SK-N-SH treated with all-trans-retinoic acid at 6 μM for 48 hours (cell line): ENCODE measurements at places on chromosomes 4 and X.

GRCh38 chr4:163866728-163867315 is 372.3 kb downstream of the TMA16 start:
- ATAC-seq: no peak

GRCh38 chrX:135006187-135006586 is 15.4 kb downstream of the SMIM10 start:
- no peak for ATAC-seq

DNA sequence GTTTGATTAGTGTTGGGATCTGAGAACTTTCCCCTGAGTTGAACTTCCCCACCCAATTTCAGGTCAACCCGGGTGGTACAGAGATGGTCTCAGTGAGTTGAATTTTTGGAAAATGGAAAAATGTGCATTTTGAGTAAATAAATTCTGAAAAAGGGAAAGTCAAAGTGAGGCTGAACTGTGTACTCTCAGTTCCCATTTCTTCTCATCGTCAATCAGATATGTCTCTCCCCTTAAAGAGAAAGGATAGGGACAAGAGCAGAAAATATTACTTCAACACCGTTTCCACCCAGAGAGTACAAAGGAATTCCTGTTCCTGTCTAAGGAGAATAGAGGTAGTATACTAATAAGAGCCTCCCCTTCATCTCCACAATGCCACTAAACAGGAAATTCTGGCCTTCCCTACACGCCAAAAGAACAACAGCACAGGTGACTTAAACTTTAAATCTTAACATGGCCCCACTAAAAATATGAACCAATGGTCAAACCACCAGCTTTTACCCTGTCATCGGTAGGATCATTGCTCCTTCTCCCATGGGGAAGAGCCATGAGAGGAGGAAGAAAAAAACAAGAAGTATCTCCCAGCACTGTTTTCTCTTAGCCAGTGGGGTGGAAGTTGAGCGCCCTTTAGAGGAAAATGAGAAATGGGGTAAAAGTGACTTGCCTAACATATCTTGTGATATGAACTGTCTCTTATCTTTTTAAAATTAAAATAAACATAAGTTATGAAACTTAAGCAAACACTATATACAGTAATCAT is 30.3 kb downstream of the BMP3 start:
- no peak for ATAC-seq

- no peak for ATAC-seq
Measured at GRCh38 chr4:74057588-74057987, 19.1 kb upstream of the CXCL3 start.

GRCh38 chr4:106316773-106317409 is 541 bp downstream of the AIMP1 start:
- no peak; the same call in 2 of the 3 replicates for ATAC-seq

- ATAC-seq: no peak
Measured at GRCh38 chr4:81845761-81846160, 374.1 kb upstream of the RASGEF1B start.

- ATAC-seq: no peak
Measured at GRCh38 chr4:168854350-168854921, 155.6 kb downstream of the CBR4 start.

DNA sequence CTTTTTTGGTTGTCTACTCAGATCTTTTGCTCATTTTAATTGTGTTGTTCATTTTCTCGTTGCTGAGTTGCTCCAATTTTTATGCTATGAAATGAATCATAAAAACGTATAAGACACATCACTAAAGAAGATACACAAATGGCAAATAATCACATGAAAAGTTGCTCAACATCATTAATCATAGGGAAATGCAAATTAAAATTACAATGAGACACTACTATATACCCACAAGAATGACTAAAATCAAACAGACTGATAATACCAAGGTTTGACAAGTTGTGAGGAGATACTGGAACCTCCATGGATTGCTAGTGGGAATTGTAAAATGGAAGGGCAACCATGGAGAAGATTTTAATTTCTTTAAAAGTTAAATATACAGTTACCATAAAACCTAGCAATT is 17.0 kb downstream of the GSTCD start:
- no peak for ATAC-seq

DNA sequence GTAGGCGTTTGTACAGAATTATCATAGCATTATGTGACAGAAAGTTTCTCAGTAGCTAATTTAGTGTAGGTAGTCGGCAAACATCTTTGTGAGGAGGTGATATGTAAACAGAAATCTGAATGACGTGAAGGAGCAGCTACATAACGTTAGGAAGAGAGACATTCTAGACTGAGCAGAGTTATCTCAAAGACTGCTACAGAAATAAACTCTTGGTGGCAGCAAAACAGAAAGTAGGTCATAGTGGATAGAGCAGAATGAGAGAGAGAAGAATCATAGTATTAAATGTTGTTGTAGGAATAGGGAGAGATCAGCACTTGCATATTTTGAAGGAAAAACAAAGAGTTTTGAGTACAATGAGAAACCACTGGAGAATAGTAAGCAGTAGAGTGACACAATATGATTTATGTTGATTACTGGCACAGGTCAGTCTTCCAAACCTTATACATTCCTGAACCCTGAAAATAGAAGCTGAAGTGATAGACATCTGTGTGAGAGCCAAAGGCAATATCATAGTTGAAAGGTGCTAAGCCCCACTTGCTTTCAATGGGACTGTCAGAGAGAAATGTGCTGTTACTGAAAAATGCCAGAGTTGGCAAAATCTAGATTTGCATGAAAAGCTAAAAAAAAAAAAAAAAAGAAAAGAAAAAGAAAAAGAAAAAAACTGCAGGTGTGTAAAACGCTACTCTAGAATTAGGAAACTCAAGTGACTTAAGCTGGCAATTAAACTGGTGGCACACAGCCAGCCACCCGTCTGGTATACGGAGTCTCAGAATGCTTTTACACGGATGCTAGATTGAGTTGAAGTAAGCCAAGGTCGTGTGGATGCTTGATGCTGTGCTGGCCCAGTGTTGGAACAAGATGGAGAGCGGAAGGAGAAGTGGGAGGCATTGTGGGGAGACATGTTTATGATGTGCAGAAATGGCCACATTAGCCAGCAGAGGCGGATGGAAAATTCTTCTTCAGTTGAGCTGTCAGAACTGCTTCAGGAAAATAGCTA is 750.2 kb upstream of the HS3ST1 start:
- no peak for ATAC-seq

- peak; percentile 78 for ATAC-seq
Measured at GRCh38 chr4:94412658-94413038, 39.1 kb upstream of the PDLIM5 start.

DNA sequence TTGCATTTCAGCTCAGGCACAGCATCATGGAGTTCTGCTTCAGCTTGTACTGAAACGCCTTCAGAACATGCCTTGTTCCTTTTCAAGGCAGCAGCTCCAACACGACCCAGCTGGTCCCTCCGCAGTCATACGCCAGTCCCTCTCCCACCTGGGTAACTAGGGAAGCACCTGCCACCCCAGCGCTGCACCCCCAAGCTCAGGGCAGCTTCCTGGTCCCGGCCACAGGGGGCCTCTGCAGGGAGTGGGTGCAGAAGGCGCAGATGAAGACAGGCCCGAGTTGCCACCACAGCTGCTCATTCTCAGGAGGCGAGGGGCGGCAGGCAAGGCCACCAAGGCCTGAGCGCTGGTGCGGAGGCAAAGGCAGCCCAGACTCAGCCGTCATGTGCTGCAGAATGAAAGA is 21.8 kb downstream of the WDR1 start:
- no peak for ATAC-seq

DNA sequence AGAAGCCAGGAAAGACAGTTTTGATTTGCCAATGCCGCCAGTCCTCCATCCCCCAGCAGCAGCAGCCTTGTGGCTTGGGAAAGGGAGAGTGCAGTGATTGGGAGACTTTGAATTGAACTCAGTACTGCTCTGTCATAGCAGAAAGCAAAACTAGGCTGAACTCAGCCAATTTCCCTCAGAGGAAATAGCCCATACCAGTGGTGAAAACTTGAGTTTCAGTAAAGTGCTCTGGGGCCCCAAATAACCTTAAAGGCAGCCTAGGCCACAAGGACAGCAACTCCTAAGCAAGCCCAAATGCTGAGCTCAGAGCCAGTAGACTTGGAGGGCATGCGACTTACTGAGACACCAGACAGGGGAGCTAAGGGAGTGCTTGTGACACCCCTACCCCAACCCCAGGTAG is 2.0 kb upstream of the PROM1 start:
- no peak for ATAC-seq

DNA sequence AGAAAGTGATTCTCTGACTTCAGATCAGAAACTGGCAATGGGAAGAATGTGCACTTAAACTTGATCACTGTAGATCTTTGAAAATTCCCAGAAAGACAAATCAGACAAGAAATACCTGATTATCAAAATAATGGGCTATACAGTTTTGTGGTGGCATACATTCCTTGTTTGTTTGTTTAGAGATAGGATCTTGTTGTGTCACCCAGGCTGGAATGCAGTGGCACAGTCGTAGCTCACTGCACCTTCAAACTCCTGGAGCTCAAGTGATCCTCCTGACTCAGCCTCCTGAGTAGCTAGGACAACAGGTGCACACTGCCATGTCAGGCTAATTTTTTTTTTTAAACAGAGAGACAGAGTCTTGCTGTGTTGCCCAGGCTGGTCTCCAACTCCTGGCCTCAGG is 81.0 kb upstream of the SPRY1 start:
- ATAC-seq: no peak

- peak; percentile 40 for ATAC-seq
Measured at GRCh38 chr4:89837993-89838390, 1.0 kb upstream of the SNCA start.

- ATAC-seq: no peak
Measured at GRCh38 chrX:12505127-12505526, 286.1 kb upstream of the PRPS2 start.

DNA sequence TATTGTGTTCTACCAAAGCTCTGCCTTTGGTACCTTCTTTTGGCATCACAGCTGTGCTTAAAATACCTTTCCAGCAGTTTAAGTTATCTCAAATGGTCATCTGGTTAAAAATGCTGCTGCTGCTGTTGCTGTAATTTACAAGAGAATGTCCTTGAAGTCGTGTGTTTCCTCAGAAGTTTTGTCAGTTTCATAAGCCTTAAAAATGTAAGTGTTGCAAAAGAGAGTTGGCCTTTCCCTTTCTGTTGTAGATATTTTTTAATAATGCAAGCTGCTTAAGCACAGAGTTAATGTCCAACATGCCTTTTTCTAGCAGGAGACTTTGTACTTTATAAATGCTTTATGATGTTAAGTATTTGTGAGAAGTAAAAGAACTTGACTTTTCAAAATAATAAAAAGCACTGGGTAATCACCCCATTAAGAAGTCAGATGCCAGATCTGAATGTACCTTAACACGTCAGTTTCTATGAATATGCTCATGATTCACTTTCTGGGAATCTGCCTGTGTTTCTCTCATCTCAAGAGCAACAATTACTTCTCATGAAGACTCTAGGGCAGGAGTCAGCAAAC is 35.3 kb upstream of the TENM3 start:
- ATAC-seq: peak; percentile 91

DNA sequence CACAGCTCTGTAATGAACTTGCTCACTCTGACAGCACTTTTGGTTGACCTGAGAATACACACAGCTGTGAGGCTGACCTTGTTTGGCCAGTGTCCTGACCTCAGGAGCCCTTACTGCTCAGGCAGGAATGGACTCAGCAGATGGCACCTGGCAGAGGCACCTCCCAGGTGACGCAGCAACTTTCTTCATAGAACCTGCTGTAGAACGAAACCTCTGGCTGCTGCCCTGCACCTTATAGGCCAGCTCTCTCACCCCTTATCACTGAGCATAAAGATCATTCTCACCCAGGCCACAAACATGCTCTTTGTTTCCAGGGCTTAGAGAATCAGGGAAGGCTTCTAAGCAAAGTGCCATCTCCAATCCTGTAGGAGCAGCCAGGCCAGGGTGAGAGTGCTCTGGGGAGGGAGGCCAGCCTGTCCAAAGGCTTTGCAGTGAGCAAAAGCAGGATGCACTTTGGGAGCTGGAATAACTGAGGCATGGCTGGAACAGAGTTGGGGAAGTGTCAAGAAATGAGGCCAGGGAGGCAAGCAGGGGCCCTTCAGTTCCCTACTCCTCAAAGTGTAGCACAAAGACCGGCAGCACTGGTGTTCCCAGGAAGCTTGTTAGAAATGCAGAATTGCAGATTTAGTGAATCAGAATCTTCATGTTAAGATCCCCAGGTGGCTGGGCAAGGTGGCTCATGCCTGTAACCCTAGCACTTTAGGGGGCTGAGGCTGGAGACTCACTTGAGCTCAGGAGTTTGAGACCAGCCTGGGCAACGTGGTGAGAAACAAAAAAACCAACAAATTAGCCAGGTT is 13.3 kb upstream of the CENPU start:
- ATAC-seq: peak; percentile 4; the same call in 2 of the 3 replicates

- no peak for ATAC-seq
Measured at GRCh38 chrX:136710325-136710951, 62.5 kb downstream of the CD40LG start.

- no peak for ATAC-seq
Measured at GRCh38 chr4:91826186-91826585, 477.6 kb upstream of the GRID2 start.

GRCh38 chrX:137848266-137848905 is 282.5 kb downstream of the ZIC3 start:
- ATAC-seq: no peak

DNA sequence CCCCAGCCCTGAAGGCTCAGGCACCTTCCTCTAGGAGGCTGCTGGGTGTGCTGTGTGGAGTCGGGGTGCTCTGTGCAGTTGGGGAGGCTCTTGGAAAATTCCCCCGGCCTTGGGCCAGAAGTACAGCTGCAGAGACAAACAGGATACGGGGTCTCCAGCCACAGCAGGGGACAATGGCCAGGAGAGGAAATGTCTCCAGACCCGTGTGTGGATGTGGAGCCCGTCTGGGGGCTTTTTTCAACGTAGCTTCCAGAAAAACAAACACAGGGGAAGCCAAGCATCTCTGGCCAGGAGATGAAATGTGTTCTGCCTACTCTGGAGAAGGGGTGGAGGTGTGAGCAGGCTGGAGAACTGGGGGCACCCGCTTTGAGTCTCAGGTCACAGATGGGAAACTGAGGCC is 3.7 kb upstream of the SH3TC1 start:
- ATAC-seq: no peak

- ATAC-seq: peak; percentile 73
Measured at GRCh38 chr4:6855692-6856297, 53.8 kb upstream of the TBC1D14 start.

GRCh38 chr4:164771088-164771487 is 17.2 kb downstream of the SMIM31 start:
- ATAC-seq: no peak

GRCh38 chr4:81486502-81486901 is 14.8 kb upstream of the RASGEF1B start:
- ATAC-seq: no peak

GRCh38 chr4:53563824-53564223 is 27.5 kb downstream of the LNX1 start:
- peak; percentile 73 for ATAC-seq

- no peak for ATAC-seq
Measured at GRCh38 chr4:166259081-166259480, 386.0 kb downstream of the TLL1 start.

GRCh38 chr4:150080337-150080736 is 2.1 kb downstream of the DCLK2 start:
- ATAC-seq: no peak

GRCh38 chrX:69221239-69222102 is 56.2 kb upstream of the PJA1 start:
- ATAC-seq: no peak

GRCh38 chr4:156685308-156685707 is 286.3 kb downstream of the PDGFC start:
- peak; percentile 74 for ATAC-seq

- ATAC-seq: no peak
Measured at GRCh38 chr4:76488888-76489685, 54.1 kb downstream of the SHROOM3 start.

- peak; percentile 49 for ATAC-seq
Measured at GRCh38 chrX:134459683-134460004, 321 bp upstream of the HPRT1 start.
